ENCODE measurements at places on chromosomes 5 and 9.

- no peak for DNase-seq
Observed at GRCh38 chr5:77182367-77182766, 28.1 kb upstream of the PDE8B start.

DNA sequence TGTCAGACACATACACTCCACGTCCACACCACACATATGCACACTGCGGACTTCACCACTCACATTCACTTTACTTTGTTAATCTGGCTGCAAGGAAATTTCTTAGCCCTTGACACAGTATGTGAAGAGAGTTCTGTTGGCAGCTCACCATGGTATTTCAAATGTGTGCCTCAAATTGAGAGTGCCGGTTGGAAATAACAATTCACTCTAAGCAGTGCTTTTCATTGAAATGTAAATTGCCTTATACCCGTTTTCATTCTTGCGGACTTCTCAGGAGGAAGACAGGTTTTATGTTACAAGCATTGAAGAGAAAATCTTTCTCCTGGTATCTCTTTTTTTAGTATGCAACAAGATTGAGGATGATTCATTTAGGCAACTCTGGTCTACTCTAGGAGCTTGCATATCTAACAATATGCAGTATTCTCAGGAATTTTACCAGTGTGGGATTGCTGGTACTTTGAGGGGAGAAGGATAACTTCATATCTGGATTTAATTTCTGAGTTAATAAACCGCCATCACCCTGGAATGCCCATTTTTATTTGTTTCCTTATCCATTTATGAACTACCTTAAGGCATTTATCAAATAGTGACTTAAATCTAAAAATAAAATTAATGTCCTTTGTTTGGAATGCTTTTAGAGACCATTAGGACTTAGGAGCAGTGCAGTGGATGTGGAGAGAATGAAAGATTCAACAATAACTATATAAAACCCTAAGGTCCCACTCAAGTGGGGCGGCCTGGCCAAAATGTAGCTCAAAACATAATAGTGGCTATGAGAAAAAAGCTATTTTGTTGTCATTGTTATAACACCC, 87.0 kb downstream of the IQGAP2 start:
- no peak for DNase-seq

GRCh38 chr5:139852696-139853095, 57.1 kb downstream of the PSD2 start:
- no peak for DNase-seq

GRCh38 chr9:32881948-32882347, 98.6 kb downstream of the TMEM215 start:
- DNase-seq = no peak

- DNase-seq = no peak
Observed at GRCh38 chr5:180090769-180091546, 19.4 kb upstream of the RNF130 start.

DNA sequence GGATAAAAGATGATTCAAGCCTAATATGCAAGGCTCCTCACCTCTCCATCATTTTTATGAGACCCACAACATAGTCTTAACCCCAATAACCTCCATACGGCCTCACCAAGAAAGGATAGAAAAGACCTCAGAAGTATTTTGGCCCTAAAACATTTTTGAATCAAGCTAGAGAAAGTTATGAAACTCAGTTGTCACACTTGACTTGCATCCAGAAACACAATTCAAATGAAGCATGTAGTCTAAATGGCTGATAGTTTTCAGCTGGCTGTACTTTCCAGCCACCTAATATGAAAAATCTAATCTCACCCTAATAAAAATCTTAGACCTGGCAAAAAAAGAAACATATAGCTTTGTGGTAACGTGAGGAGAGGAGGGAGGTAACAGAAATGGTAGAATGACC, 116.1 kb downstream of the ARL15 start:
- DNase-seq = no peak

- no peak for DNase-seq
Observed at GRCh38 chr5:3518576-3518975, 77.1 kb upstream of the IRX1 start.

- no peak for DNase-seq
Observed at GRCh38 chr5:144028058-144028457, 142.4 kb downstream of the YIPF5 start.

GRCh38 chr5:179564526-179564925, 14.2 kb downstream of the RUFY1 start:
- DNase-seq = no peak

GRCh38 chr9:21428235-21428634, 12.0 kb upstream of the IFNA1 start:
- DNase-seq = no peak

- DNase-seq = no peak
Observed at GRCh38 chr5:173625261-173625660, 8.8 kb upstream of the BOD1 start.

DNA sequence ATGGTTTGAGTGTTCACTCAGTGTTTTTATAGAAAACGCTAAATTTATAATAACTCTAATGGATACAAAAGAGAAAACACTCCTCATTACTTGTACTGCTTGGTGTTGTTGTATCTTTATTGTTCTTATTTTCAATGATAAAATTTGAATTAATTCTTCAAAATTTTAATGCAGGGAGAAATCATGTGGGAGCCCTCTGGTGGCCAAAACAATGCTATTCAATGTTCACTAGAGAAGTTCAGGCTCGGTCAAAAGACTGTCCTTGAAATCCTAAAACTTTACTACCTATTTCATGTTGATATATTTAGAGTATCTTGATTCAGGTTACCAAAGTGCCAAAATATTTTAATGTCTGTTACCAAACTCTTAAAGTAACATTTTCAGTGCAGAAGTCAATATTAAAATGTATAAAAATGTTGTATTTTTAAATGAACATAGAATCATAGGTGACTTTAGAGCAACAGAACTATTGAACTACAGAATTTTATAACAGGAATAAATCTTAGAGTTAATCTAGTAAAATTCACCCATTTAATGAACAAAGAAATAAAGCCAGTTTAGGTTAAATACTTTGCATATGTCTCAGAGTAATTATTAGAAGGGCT, 1259.8 kb downstream of the PTPRD start:
- no peak for DNase-seq

DNA sequence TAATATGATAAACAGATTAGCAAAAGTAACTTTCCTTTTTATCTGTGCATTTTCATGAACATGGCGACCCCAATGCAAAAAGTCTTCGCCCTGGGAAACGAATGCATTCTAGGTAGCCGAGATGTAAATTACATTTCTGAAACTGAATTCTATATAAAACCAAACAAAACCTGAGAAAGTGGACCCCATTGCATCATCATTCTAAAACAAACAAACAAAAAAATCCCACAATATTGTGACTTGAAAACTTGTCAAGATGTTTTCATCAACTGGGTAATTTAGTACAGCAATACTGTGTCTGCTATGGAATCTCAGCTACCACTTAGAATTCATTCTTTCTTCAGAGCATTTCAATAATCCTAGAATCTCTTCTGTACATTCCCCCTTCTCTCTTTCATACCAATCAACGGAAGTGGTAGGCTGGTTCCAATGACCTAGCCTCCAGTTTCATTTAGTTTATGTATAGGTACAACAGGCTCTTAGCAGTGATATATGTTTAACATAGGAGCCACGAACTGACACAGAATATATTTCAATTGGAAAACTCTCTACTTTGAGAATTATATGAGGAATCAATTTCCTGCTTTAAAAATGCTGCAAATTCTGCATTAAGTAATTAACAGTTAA, 85.6 kb downstream of the FBXW11 start:
- DNase-seq = no peak

GRCh38 chr5:90308787-90309585, 100.6 kb downstream of the CETN3 start:
- no peak for DNase-seq

DNA sequence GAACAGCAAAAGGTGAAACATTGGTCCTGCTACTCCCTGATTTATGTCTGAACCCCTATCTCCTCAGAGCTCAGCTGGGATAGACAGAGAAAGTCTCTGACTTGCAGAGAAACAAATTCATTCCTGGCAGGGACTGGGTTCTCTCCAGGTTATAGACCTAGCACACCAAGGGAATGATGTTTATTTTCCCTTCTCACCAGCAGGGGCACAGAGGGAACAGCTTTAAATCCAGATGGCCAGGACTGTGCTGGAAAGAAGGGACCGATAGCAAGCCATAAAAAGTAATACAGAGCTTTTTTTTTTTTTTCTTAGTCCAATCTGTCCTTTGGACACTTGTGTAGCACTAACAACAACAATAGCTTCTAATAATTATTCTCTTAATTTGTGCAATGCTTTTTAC, 141.1 kb upstream of the C9orf72 start:
- DNase-seq = no peak

DNA sequence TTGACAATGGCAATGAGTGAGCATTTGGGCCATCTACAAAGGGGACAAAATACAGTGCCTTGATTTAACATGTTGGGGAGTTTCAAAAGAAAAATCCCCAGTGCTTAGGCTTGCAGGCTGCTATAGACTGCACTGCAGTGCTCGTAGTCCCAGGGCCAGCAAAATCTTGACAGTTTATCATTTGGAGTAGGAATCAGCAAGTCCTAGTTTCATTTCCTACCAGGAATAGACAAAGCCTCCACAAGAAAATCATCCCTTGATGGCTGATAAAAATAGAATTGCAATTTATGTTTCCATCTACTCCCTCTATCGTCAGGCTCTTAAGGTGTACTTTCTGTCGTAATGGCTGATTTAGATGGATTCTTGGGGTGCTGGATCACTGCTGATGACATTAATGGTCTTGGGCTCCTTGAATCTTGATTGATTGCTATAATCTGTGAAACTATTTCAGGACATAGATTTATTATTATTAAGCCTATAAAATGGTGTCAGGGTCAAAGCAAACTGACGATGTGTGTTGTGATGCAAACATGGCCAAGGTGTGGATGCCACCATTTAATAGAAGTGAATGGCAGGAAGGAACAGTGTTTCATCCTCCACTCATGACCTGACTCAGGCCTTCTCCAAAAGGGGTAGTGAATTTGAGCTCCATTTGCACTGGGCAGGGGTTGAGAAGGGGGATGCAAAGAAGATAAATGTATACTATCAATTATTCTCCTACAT, 171.7 kb downstream of the PIK3R1 start:
- DNase-seq = no peak

DNA sequence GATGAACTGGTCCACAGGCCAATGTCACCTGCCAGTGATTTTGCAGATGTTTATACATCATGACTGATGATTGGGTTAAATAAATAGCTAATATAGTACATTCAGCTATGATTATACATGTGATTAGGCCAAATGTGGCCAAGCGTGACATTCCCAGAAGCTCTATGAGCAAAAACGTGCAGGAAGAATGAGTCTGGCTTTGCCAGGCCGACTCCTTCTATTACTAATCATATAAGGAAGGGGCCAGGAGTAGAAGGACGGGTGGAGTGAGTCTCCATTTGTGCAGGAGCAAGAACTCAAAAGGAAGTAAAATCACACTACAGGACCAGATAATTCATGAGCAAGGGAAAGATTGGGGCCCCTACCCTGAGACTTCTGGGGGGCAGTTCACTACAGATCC, 178.2 kb downstream of the ROR2 start:
- DNase-seq = no peak

DNA sequence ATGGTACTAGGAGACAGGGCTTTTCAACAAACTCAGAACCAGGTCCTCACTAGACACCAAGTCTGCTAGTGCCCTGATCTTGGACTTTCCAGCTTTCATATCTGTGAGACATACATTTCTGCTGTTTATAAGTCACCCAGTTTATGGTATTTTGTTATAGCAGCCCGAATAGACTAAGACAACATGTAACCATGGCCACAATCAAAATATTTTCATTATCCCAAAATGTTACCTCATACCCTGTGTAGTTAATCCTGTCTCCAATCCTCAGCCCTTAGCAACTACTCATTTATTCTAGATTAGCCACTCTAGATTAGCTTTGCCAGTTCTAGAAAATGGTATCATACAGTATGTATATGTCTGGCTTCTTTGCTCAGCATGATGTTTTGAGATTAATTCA, 6.3 kb upstream of the ATG10 start:
- no peak for DNase-seq

GRCh38 chr9:5892456-5893133, 1.9 kb downstream of the MLANA start:
- DNase-seq = no peak

- no peak for DNase-seq
Observed at GRCh38 chr9:134601764-134602163, 39.8 kb upstream of the COL5A1 start.

- DNase-seq = no peak
Observed at GRCh38 chr5:169717288-169717687, 80.2 kb downstream of the DOCK2 start.

- no peak for DNase-seq
Observed at GRCh38 chr9:89880721-89881120, 275.9 kb downstream of the GADD45G start.
